Upper lobe of right lung (tissue), 1 donor: ENCODE measurements at places on chromosomes 4 and X. TPM values are rescaled to one million over a fixed set of nuclear protein-coding genes. Genes with fewer than 3 reads are reported as not detected.

Gene SYTL5
- 0.46 TPM for total RNA-seq

Gene RASSF6
- total RNA-seq: 3.1 TPM

Gene UGDH
- 55.2 TPM for total RNA-seq

Gene MXRA5
- 8.9 TPM for total RNA-seq

Gene PF4V1
- total RNA-seq: not detected

- no peak for DNase-seq
These were observed 43.7 kb downstream of the EDNRA start for GRCh38 chr4:147524601-147525000.

- peak; percentile 82 for DNase-seq
These were observed 4.5 kb upstream of the PLCXD1 start for GRCh38 chrX:276581-277201.

DNA sequence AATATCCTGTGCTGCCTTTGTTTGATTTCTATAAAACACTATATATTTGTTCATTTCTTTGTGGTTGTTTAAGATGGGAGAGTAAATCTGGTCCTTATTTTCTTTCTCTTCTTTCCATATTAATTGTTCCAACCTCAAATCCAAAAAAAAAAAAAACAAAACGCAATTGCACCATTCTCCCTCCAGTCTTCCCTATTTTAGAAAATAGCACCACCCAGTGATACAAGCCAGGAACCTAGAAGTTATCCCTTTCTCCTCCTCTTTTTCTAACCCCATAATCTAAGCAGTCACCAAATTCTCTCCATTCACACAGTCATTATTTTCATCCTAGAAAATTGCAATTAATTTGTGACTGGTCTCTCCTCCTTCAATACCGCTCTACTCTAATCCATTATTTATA, 107.8 kb downstream of the GABRA3 start:
- DNase-seq: no peak

DNA sequence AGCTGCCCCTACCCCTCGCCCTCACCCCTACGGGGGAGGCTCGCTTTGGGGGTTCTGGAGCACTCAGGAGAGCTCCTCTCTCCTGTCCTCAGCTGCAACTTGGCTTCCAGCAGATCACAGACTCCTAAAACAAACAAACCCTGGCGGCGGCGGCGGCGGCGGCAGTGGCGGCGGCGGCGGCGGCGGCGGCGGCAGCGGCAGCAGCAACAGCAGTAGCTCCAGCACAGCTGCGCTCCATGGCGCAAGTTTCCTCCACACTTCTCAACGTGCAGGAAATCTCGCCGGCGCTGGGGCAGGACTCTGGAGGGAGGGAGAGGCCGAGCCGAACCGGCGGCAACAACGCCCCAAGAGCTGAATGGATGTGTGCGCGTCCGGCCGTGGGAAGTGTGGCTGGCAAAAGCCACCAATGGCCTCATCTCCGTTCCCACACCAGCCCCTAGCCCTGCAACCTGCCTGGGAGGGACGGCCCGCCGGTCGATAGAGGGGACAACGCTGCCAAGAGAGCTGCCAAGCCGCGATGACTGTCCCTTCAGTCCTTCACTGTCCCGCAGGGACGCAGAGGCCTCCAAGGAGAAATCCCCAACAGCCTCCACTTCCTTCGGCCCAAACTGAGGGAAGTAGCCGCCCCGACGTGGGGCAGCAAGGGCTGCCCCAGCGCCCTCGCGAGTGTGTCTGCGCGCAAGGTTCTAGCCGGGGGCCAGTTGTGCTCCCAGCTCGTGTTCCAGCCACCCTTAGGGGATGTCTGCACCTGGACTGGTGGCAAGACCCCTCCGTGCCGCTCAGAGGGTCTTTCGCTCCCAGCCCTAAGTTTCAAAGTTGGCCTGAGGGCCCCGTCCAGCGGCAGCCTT, 775 bp downstream of the SHROOM4 start:
- DNase-seq: peak; percentile 69

DNA sequence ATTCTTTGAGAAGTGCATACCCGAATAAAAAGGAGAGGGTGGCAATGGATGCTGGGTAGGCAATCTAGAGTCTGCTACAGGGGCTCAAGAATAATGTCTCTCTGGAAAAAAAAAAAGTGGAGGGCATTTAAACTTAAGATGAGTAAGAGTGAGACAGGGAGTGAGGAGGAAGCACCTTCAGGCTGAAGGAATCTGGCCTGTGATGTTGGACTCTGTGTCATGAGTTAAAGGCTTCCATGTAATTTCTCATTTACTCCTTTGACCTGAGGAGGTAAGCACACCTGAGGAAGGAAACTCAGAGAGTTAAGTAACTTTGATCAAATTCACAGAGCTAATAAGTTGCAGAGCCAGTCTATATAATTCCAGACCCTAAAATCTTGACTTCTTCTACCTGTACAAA, 3.2 kb upstream of the PRKG2 start:
- DNase-seq: no peak

GRCh38 chr4:77022560-77023179, 53.1 kb downstream of the CCNI start:
- DNase-seq: no peak

- DNase-seq: no peak
These were observed 4.1 kb upstream of the SCRG1 start for GRCh38 chr4:173403051-173403450.

GRCh38 chr4:38113132-38113531, 152.9 kb downstream of the PTTG2 start:
- DNase-seq: no peak
